Omental fat pad (tissue), 4 donors: ENCODE measurements at places on chromosomes 3 and 15.

DNA sequence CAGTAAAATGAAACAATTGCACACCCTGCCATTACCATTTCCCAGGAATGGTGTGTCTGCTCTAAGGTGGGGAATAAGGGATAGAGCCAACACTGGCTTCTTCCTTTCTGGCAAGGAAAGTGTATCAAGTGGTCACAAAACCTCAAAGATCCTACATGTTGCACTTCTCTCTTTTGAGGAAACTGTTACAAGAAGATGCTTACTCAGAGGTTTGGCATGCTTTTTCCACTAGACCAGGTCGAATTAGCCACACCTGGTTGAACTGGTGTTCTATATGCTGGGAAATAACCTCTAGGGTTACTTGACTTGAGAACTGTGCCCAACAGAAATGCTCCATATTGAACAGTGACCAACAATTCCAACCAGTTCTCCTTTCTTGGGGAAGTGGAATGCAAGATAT, 102.9 kb downstream of the LRRN1 start:
- DNase-seq, result no peak

DNA sequence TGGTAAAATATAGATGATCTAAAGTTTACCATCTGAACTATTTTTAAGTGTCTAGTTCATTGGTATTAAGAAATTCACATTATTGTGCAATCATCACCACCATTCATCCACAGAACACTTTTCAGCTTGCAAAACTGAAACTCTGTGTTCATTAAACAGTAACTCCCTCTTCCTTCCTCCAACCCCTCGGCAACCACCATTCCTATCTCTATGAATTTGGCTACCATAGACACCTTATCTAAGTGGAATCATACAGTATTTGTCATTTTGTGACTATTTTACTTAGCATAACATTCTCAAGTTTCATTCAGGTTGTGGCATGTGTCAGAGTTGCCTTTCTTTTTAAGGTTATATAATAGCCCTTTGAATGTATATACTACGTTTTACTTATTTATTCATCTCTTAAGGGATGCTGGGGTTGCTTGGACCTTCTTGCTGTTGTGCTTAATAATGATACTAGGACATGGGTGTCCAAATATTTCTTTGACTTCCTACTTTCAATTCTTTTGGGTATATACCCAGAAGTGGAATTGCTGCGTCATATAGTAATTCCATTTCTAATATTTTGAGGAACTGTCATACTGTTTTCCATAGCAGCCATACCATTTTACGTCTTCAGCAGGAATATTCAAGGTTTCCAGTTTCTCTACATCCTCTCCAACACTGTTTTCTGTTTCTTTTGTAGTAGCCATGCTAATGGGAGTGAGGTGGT, 20.9 kb downstream of the KAT2B start:
- DNase-seq, result no peak

- no peak for DNase-seq
Measured at GRCh38 chr3:196007744-196008335, 74.0 kb downstream of the TFRC start.

DNA sequence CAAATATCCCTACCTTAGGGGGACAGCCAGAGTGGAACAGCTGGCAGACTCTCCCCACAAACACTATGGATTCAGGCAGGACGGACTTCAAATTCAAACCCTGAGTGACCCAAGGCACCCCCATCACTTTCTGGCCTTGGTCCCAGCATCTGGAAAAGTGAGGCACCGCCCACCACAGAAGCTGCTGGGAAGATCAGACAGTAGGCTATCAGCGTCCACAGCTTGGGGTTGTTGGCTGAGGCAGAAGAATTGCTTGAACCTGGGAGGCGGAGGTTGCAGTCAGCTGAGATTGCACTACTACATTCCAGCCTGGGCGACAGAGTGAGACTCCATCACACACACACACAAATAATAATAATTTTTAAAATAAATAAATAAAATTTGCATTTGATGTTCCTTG, 8.5 kb downstream of the PFKFB4 start:
- no peak for DNase-seq

GRCh38 chr3:50405249-50405648, 45.9 kb upstream of the TMEM115 start:
- no peak for DNase-seq

GRCh38 chr3:120148187-120148949, 54.1 kb upstream of the GSK3B start:
- DNase-seq, result no peak

GRCh38 chr3:172268868-172269267, 179.4 kb downstream of the GHSR start:
- no peak for DNase-seq

DNA sequence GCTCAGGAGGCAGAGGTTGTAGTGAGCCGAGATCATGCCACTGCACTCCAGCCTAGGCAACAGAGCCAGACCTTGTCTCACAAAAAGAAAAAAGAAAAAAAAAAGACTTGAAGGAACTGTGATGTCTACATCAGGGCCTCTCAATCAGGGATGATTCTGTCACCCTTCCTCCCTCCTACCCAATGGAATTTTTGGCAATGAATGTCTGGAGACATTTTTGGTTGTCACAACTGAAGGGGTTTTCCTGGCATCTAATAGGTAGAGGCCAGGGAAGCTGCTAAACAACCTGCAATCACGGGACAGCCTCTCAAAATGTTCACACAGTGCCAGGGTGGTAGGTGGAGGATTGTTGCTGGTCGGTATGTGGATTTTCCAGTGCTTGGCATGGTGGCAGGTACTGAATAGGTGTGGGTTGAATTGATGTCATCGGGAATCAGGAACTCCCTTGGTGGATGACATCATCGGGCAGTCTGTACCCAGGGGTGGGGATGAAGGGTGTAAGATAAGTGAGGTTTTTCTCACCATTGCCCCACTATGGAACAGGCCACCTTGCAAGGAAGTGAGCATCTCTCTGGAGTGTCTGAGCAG, 71.3 kb downstream of the MESD start:
- DNase-seq, result no peak

DNA sequence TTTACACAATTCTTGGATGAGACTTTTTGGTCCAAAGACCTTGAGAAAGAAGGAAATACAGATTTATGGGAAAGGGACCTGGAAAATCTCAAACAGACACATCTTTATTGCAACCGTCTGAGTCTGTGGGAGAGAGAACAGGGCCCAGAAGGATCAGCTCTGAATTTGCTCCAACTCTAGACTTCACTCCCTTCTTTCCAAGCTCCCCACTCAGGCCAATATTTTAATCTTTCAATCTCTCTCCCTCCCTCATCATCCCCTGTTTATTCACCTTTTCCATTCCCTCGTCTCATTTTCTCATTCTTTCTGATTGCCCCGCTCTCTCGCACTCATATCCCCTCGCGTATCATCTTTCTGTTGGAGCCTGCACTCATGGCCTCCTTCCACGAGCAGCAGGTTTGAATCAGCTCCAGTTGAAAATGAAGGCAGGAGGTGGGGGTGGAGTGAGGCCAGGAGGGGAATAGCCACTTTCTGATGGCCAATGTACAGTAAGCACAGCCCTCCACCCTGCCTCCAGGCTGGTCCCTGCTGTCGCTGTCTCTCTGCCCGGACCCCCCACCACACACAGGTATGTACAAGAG, 63.6 kb upstream of the BOC start:
- no peak for DNase-seq

DNA sequence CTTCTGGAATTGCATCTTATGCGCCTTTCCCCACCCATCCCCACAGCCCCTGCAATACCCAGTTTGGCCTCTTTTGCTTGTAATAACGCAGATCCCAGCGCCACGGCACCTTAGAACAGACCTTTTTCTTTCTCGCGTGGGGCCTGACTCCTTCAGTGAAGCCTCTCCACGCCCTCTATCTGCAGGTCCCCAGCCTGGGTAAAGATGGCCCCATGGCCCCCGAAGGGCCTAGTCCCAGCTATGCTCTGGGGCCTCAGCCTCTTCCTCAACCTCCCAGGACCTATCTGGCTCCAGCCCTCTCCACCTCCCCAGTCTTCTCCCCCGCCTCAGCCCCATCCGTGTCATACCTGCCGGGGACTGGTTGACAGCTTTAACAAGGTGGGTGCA, 594 bp downstream of the CRELD1 start:
- DNase-seq, result no peak

DNA sequence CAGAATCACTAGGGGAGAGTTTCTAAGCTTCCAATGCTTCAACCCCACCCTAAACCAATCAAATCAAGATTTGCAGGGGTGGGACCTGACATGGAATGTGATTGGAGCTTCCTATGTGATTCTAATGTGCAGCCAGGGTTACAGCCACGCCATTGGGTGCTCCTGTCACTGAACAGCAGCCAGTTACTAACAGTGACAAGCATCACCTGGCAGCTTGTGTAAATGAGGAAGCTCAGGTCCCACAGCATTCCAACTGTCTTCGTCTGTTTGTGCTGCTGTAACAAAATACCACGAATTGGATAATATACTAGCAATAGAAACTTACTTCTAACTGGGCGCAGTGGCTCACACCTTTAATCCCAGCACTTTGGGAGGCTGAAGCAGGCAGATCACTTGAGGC, 294.9 kb downstream of the SHQ1 start:
- no peak for DNase-seq

GRCh38 chr3:48422272-48422671, 7.6 kb downstream of the PLXNB1 start:
- no peak for DNase-seq

- DNase-seq, result no peak
Measured at GRCh38 chr3:42741796-42742195, 31.3 kb downstream of the CCDC13 start.
